ENCODE measurements at places on chromosomes 1 and 21. TPM values are rescaled to one million over a fixed set of nuclear protein-coding genes. Genes with fewer than 3 reads are reported as not detected.

Gene GPR52
- total RNA-seq, result 0.34 TPM

Gene GOLPH3L
- total RNA-seq, result 28.0 TPM

- no peak for DNase-seq
These were observed 102.4 kb downstream of the CNIH3 start for GRCh38 chr1:224718470-224719053.

DNA sequence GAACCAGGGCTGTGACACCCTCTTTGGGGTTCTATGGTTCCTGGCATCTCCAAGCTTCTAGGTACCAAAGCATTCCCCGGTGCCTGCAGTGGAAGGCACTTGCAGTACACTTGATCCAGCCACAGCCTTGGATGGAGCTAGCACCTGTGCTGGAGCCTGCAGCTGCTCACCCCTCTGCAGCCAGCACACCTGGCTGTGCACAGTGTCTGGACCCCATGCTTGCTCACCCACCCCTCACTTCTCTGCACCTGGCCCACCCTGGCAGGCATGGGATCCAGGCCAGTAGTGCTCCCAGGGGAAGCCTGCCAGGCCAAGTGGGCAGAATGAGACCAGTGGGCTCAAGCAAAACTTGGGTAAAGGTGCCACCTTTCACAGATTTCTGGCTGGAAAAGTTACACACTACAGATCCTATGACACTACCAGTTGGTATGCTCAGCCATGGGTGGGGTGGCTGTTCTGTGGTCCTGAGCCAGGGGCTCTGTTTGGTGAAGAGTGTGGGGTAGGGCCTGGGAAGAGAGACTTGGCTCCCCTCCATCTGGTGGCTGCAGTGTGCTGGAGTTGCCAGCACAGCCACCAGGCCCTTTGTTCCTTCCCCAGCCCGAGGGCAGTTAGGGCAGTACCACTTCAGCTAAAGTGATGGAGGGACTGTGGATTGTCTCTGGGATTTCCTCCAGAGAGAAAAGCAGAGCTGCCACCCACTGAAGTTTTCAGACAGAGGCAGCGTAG is 157.8 kb upstream of the LRRC7 start:
- no peak for DNase-seq

GRCh38 chr1:89975540-89976125 is 19.3 kb upstream of the ZNF326 start:
- no peak for DNase-seq

- no peak for DNase-seq
These were observed 395 bp upstream of the CSRP1 start for GRCh38 chr1:201507360-201507675.

DNA sequence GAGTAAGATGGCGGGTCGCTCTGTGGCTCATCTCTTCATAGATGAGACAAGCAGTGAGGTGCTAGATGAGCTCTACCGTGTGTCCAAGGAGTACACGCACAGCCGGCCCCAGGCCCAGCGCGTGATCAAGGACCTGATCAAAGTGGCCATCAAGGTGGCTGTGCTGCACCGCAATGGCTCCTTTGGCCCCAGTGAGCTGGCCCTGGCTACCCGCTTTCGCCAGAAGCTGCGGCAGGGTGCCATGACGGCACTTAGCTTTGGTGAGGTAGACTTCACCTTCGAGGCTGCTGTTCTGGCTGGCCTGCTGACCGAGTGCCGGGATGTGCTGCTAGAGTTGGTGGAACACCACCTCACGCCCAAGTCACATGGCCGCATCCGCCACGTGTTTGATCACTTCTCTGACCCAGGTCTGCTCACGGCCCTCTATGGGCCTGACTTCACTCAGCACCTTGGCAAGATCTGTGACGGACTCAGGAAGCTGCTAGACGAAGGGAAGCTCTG is 2.4 kb downstream of the TNFAIP8L2 start:
- no peak for DNase-seq

DNA sequence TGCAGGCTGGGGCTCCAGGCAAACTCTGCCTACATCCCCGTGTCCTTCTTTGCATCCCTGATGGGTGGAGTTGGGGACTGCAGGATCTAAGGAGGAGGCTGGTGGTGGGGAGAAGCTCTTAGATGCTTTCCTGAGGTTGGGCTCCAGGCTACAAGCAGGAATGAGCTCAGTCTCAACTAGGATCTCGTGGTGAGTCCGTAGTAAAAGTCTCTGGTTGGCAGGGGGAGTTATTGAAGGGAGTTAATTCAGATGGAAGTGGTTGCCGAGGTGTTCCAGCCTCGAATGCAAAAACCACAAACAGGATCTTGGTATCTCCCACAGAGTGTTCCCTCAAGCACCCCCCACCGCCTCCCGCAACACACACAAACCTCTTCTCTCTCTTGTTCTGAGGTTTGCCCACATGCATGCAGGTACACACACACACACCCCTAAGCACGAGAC is 35.0 kb downstream of the TMCC2 start:
- no peak for DNase-seq

DNA sequence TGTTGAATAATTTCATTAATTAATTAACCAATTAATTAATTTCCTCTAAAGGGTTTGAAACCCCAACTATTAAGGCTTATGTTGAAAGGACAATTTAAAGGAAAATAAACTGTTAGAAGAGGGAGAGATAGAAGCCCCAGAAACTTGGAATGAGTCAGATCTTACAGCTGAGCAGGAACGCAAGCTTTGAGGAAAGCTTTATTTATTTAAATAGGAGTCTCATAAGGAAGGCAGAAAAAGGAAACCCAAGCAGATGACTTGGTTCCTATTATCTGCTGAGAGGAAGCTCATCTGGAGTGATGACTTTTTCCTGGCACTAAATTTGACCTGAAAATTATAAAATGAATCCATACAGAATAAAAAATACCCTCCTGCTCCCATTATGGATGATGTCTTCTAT is 105.1 kb downstream of the ROR1 start:
- no peak for DNase-seq

DNA sequence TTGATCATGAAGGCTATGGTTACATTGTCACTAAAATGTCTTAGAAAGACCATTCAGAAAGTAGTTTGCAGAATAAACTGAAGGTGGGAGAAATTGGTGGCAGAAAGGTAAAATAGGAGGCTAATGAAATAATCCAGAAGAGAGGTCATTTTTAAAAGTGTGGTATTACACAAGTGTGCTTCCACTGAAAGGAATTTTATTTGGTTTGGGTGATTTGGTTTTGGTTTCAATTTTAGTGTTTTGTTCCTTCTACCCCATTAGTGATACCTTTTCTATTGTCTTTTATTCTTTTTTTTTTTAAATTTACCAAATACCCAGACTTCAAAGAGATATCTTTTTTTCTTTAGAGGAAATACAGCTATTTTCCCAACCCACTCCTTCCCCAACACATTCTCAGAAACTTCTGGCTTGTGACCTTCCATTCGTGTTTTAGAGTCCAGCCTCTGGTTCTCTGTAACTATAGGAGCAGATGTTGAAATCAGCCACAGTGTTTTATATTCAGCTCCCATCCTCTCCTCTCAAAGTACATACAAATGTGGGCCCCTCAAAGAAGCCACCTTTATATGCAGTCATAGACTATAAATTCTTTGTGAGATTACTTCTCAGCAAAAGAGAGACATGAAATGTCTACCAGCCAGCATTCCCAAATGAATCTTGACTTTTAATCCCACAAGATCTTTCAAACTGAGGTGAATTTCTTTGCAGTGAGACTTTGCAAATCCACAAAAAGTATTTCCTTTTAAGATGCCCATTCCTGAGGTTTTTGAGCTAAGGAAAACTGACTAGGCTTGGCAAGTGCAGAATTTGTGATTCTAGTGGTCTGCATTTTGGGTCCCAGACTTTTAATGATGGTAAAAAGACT is 42.0 kb upstream of the PALMD start:
- no peak for DNase-seq

GRCh38 chr1:98887507-98887906 is 117.2 kb downstream of the PLPPR5 start:
- DNase-seq, result no peak

Gene HSF2BP
- 0.59 TPM for total RNA-seq

GRCh38 chr1:12387641-12388040 is 157.8 kb downstream of the VPS13D start:
- DNase-seq, result peak; percentile 16
